ENCODE measurements at places on chromosomes 7 and 10. TPM values are rescaled to one million over a fixed set of nuclear protein-coding genes. Genes with fewer than 3 reads are reported as not detected.
A peak's percentile ranks its signal among the peaks of the same experiment; 100 is the strongest.

Gene LANCL2
- total RNA-seq: 15.7 TPM

- no peak for DNase-seq
These were observed 6.8 kb downstream of the TBATA start for GRCh38 chr10:70778267-70778924.

DNA sequence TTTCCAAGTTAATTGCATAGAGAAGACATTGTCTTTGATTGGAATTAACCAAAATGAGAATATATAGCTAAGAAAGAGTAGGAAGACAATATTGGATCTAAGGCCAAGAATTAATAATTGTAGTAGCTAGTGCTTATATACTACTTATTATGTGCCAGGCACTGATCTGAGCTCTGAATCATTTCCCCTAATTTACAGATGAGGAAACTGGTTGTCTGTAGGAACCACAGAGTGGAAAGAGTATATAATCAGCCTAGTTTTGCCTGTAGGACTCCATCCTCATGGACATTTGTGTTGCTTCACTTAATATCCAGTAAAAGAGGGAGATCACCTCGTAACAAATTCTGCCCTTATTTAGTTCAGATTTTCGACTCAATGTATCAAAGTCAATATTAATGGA, 127.9 kb downstream of the ARID5B start:
- no peak for DNase-seq

- DNase-seq: peak; percentile 6
These were observed 179.3 kb downstream of the TFEC start for GRCh38 chr7:115851291-115851690.

Gene SEC23IP
- total RNA-seq: 42.1 TPM

GRCh38 chr10:131034451-131034850, 277.1 kb downstream of the TCERG1L start:
- no peak for DNase-seq

DNA sequence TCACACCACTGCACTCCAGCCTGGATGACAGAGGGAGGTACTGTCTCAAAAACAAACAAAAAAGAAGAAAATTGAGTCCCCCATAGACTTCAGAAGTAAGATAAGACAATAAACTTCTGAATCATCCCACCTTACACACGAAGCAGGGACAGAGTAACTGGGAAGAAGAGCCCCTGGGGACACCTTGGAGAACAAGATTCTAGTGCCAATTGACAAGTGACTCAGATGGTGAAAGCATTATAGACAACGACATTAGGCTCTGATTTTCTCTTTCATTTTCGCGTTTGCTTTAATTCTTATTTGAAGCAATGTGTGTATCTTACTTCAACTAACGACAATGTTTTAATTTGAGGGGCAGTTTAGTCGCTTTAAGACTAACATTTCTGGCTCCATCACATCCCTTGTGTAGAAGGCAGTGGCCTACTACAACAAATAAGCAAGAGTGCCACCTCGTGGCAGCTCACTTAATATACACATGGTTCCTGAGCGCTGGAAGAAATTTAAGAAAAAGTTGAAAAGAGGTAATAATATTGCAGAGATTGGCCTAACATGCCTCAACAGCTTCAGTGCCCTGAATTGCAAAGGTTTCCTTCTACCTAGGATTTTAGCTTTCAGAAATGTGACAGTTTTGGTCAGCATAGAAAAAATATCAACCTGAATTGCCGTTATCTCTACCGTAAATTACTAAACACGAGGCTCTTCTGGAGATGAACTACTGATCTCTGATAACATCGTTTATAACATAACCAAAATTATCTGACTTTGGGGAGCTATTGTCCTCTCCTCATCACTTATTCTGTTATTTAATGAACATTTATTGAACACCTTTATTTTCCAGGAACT, 36.7 kb downstream of the ASNS start:
- DNase-seq: peak; percentile 62
